CD4-positive, alpha-beta memory T cell (primary cell): ENCODE measurements at places on chromosomes 1 and 21. TPM values are rescaled to one million over a fixed set of nuclear protein-coding genes. Genes with fewer than 3 reads are reported as not detected.

Gene CHIA
- total RNA-seq = not detected

Gene PAQR6
- 1.9 TPM for total RNA-seq

Gene TTLL10
- not detected for total RNA-seq

Gene REN
- not detected for total RNA-seq

Gene AIM2
- 8.1 TPM for total RNA-seq

Gene CSMD2
- total RNA-seq = not detected

Gene OR2T29
- not detected for total RNA-seq

Gene AADACL3
- total RNA-seq = not detected

Gene CYP2J2
- total RNA-seq = 0.28 TPM

Gene TSPEAR
- total RNA-seq = not detected

Gene LRRC8B
- total RNA-seq = 15.6 TPM

Gene PAPPA2
- not detected for total RNA-seq

Gene PDC
- not detected for total RNA-seq

Gene STYXL2
- not detected for total RNA-seq

Gene RHBG
- not detected for total RNA-seq

Gene HAO2
- total RNA-seq = not detected

Gene BNIPL
- total RNA-seq = 8.3 TPM

Gene MX2
- 107 TPM for total RNA-seq

Gene CRYAA
- not detected for total RNA-seq

Gene PGBD5
- total RNA-seq = not detected

Gene RBM11
- 2.4 TPM for total RNA-seq

Gene UBAP2L
- total RNA-seq = 189 TPM

Gene TEX38
- not detected for total RNA-seq

Gene LHX8
- total RNA-seq = not detected

Gene SLC25A34
- 4.2 TPM for total RNA-seq

Gene KIF2C
- 1.5 TPM for total RNA-seq

Gene PTPRC
- 974 TPM for total RNA-seq

Gene PTPN22
- total RNA-seq = 33.7 TPM

Gene SDHC
- 106 TPM for total RNA-seq

Gene HS2ST1
- total RNA-seq = 15.8 TPM

Gene C1orf185
- not detected for total RNA-seq

Gene S100A3
- not detected for total RNA-seq

Gene ZFP69
- total RNA-seq = 3.3 TPM

Gene KIF21B
- total RNA-seq = 90.3 TPM

Gene OVAAL
- not detected for total RNA-seq

Gene PRR9
- not detected for total RNA-seq

Gene RGS16
- total RNA-seq = 1.3 TPM

Gene CD48
- total RNA-seq = 301 TPM

Gene CFHR2
- not detected for total RNA-seq

Gene FAM229A
- 34.6 TPM for total RNA-seq

Gene TFF1
- total RNA-seq = not detected

Gene COL24A1
- total RNA-seq = 0.09 TPM

Gene PCP4
- not detected for total RNA-seq

Gene C1orf94
- not detected for total RNA-seq

Gene ASCL5
- total RNA-seq = 0.30 TPM

Gene ARL8A
- 55.0 TPM for total RNA-seq

Gene FMO5
- total RNA-seq = 1.0 TPM
